SIG-M5 (cell line): ENCODE measurements at places on chromosomes 2 and 18.

GRCh38 chr2:176902454-176902853 is 310.1 kb upstream of the HNRNPA3 start:
- no peak for DNase-seq

GRCh38 chr2:183666031-183666430 is 541.8 kb downstream of the NUP35 start:
- no peak for DNase-seq

GRCh38 chr18:42011053-42011452 is 56.0 kb downstream of the PIK3C3 start:
- no peak for DNase-seq

- no peak for DNase-seq
These were observed 125.5 kb downstream of the EN1 start for GRCh38 chr2:118721817-118722551.

DNA sequence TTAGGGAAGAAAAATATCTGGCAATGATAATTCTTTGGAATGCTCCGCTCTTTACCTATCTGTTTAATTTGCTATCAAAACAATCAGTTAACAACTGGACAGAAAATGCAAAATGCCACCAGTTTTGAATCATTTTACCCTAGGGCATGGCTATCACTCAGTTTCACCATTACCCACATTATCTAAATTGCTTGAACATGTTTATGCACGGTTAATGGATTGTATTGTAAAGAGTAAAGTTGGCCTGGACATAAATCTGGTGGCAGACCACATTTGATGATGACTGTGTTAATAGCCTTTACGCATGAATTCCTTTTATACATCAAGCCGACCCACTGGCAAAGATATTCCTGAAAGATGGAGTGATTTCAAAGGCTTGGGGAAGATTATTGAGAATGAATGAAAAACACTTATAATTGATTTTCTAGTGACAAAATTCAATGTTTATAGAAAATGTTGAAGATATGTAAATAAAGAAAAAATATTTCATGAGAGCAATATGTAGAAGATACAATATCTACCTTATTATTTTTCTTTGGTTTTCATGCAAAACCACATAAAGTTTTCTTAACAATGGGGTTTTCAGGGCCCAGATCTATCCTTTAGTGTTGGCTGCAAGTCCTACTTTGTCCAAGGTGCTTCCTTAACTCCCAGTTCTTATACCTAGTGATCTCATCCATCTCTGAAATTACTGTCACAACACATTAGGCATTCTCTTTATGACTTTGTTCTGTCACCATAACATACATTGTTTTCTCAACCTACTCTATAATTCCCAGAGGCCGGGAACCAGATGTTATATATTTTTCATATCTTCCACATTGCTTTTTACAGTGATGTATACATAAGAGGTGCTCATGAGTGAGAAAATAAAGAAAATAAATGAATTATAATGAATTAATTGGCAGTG is 265.1 kb downstream of the RIT2 start:
- no peak for DNase-seq
